Ascending aorta (tissue), 2 donors: ENCODE measurements at places on chromosomes 1 and 21.

DNA sequence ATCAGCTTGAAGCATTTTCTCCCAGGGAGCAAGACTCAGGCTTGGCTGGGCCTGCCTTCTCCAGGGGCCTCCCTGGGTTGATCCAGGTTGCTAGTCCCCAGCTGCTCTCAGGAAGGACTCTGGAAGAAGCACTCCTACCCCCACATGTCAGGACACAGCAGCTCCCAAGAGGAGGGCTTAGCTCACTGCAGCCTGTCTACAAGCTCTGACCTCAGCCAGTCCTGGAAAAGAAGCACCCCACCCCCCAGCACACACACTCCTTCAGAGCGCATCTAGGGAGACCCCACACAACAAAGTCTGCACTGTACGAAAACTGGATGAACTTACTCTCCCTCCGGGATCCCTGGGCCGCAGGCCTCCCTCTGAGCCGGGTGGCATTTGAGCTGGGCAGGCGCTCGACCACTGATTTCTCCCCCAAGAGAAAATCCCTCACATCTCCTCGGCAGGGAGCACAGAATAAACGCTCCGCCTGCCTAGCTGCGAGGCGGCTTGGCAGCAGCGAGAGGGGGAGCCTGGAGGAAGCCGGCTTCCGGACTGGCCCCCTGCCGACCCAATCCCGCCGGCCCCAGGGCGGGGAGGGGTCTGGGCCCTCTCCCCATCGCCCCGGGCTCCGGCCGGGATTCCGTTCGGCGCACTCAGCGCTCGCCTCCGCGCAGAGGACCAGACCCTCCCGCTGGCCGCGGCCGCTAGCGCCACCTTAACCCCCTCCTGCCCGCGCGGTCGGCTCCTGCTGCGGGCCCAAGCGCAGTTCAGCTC lies at the start of gene KCNA2:
KCNA2 (minus strand) TSS at position 458 of the 756 bp plus-strand sequence. CDS start 1,576 bp downstream, outside the sequence.
- DNase-seq: peak; percentile 61

GRCh38 chr1:39115271-39116110 lies 89.0 kb upstream of the MACF1 start:
- DNase-seq: no peak

- DNase-seq: no peak
These were observed 1.3 kb downstream of the FOXJ3 start for GRCh38 chr1:42333662-42334239.

DNA sequence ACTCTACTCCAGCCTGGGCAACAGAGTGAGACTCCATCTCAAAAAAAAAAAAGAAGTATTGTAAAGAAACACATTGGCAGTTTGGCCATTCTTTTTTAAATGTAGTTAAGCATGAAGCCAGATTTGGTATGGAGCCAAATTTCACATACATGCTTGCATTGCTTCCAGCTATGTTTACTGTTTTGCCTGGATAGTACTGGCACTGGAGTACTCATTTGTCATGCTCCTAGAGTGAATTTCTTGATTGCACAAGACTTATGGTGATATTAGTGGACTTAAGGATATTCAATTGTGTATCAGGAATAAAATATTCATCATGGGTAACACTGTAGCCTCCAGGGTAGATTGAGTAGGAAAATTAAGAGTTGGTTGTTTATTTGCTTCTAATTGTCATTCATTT lies 24.5 kb upstream of the SLC9A1 start:
- DNase-seq: no peak

- no peak for DNase-seq
These were observed 22.5 kb downstream of the ZSCAN20 start for GRCh38 chr1:33494929-33495328.

DNA sequence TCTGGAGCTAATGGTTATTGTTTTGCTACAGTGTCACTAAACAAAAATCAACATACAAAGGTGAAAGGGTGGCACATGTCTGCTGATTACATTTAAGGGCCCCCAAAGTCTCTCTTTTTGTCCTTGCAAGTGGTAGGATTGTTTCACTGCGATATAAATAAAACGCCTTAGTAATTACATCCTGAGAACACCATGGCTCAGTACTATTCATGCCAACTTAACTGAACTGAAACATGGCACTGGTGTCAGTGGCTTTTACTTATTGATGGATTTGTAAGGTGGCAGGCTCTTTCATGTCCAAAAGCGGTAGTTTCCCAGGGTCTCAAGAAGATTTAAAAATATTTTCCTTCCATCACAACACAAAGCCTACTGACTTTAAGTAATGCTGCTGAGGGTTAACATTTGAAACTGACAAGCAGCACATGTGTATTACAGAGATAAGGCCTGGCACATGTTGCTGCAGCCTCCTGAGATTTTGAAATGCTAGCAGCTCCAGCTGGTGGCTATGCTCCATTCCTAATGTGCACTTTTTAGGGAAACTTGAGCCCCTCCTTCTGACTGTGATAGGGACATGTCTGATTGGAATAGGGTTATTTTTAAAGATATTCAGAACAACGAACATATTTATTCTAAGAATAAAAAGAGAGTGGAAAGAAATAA lies 86.8 kb downstream of the ATP1B1 start:
- no peak for DNase-seq

DNA sequence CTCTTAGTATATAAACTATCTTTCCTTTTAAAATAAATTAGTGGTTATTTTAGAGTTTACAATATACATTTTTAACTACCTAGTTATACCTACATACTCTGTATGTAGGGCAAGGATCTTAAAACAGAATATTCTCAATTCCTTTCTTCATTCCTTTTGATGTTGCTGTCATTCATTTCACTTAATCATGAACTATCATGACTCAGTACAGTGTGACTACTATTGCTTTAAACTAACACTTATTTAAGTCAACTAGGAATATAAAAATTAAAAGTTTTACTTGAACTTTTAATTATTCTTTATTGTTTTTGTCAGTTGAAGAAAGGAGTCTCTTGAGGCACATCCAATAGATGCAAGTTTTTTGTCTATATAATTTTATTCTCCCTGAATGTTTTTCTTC lies 726.4 kb downstream of the BRINP3 start:
- DNase-seq: no peak

GRCh38 chr1:38733761-38734160 lies 125.8 kb downstream of the RRAGC start:
- no peak for DNase-seq

DNA sequence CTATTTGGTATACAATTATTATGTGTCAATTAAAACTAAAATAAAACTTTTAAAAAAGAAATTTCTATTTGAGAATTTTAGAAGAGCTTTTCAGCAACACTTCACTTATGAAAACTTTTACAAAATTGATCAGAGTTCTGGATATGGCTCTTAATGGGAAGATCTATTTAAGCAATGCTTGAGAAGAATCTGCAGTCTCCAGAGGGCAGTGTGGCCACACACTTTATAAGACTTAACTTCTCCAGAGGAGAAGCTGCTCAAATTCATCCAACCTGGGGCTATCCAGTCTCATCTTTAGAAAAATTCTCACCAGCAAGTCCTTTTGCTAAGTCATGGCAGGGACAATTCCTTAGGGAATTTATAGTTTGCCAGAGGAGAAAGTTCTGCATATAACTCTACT lies 25.2 kb upstream of the AGO1 start:
- no peak for DNase-seq
